ENCODE measurements at places on chromosomes 2 and 18.

DNA sequence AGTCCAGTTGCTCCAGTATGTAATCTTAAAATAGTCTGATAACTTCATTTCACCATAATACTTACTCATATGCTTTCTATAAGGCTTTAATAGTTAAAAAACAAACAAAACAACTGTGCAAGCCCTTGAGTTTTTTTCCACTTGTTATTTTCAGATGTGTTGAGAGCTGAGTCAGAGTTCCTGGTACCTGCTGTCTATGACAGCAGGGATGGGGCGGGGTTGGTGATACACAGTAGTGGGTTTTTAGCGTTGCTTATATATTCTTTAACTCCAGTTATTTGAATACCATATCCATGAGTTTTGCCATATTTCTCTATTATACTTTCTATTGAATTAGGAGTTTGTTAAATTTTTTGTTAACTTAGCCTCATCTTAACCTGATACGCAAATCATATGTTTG, 5.0 kb downstream of the NAPG start:
- peak; percentile 26 for DNase-seq

- DNase-seq = peak; percentile 66
Observed at GRCh38 chr2:119753041-119753929, 6.4 kb upstream of the PTPN4 start.

DNA sequence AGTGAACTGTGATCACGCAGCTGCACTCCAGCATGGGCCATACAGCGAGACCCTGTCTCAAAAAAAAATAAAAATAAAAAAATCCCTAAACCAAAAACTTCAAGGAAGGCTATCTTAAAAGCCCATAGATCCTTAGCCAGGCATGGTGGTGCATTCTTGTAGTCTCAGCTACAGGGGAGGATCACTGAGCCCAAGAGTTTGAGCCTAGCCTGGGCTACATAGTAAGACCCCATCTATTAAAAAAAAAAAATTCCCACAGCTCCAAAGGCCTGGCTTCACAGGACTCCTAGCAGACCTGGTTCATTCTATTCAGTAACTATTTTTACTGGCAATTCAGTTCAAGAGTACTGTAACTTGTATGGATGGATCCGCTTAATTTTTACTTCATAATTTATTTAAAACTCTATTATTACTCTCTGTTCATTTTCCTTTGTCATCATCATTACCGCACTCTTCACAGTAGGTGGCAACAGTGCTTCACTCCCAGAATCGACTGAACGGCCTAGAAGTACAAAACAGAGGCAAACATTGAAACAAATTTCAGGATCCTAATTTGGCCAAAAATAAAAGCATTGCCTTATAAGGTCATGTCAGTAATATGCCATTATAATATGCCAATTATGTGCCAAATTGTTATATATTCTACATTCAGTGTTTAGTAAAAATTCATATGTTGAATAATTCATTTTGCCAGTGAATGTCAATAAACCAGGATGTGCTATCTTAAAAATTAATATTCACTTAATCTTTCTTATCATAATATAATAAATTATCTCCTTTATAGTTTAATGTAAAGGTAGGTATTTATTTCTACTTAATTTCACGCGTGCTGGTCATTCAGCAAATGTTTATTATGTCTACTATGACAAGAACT, 14.3 kb upstream of the STAM2 start:
- DNase-seq = peak; percentile 83

GRCh38 chr2:70944111-70944690, 8.5 kb downstream of the ATP6V1B1 start:
- no peak for DNase-seq

GRCh38 chr18:79857082-79857671, 59.4 kb downstream of the KCNG2 start:
- no peak for DNase-seq

DNA sequence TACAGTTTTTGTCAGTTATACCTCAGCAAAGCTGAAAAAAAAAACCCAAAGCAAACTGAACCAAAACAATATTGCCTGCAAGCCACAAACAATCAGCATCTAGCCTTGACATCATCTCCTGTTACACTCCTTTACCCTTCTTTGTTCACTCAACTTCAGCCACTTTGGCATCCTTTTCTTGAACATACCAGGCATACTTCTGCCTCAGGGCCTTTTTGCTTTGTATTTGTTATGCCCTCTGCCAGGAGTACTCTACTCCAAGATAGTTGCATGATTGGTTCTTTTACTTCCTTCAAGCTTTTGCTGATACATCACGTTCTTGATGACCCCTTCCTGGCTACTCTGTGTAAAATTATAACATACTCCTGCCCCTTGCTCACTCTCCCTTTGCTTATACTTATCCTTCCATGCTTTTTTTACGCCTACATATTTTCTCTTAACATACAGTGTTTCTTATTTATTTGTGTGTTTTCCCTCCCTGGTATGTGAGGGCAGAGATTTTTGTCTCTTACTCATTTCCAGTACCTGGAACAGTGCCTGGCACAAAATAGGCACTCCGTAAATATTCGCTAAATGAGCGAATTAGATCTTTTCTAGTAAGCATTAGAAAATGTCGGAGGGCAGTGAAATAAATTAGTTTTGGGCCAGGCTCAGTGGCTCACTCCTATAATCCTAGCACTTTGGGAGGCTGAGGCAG, 12.7 kb downstream of the ABI2 start:
- DNase-seq = peak; percentile 70

DNA sequence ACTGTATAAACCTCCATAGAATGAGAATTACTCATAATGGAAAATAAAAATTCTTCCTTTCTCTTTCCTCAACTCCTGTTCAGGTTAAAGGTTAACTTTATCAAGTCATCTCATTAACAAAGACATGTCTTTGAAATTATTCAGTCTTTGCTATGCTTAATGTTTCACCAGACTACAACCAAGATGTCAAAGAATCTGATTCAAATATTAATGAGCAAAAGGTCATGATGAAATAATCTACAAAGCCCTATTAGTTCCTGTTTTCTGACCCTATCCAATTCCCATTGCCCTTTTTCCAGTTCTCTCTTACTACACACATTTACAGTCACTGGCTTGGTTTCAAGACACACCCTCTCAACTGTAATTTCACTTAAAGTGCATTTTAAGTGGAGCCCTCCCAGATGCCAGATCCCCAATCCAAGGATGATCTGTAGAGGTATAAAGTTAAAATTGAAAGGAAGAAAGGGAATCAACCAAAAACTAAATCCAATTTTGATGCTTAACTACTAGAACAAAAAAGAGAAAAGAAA, 246.9 kb upstream of the CYP26B1 start:
- DNase-seq = no peak

- no peak for DNase-seq
Observed at GRCh38 chr2:108905176-108905575, 83.8 kb downstream of the EDAR start.
